ENCODE measurements at places on chromosomes 6 and 20.

- peak; percentile 14 for DNase-seq
Measured at GRCh38 chr6:165573671-165574070, 89.4 kb downstream of the PDE10A start.

DNA sequence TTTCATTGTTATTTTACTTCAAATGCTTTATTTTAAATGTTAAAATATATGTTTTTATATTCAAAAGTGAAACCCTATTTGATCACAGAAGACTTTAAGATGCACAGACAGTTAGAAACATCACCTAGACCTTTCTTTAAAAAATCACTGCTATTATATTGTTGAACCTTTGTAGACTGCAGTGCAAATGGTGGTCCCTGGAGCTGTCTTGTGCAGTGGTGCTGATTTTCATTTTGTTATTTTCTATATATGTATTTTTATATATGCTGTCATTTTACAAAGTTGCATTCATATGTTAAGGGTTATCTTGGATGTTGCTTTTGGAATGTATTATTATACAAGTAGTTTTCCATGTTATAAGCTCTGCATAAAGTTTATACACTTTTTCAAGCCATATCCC, 18.7 kb upstream of the HLA-B start:
- DNase-seq, result no peak

GRCh38 chr20:63397155-63397843, 36.1 kb upstream of the CHRNA4 start:
- no peak for DNase-seq

GRCh38 chr6:10307476-10307875, 107.4 kb downstream of the TFAP2A start:
- no peak for DNase-seq

DNA sequence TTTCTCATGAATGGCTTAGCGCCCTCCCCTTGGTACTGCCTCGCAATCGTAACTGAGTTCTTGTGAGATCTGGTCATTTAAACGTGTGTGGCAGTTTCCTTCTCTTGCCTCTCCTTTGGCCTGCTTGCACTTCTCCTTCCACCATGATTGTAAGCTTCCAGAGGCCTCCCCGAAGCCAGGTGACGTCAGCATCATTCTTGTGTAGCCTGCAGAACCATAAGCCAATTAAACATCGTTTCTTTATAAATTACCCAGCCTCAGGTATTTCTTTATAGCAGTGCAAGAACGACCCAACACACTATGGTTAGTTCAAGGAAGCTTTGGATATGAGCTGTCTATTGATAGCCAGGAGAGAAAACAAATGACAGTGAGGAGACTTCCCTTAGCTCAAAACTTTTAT, 29.5 kb upstream of the ADTRP start:
- DNase-seq, result no peak

DNA sequence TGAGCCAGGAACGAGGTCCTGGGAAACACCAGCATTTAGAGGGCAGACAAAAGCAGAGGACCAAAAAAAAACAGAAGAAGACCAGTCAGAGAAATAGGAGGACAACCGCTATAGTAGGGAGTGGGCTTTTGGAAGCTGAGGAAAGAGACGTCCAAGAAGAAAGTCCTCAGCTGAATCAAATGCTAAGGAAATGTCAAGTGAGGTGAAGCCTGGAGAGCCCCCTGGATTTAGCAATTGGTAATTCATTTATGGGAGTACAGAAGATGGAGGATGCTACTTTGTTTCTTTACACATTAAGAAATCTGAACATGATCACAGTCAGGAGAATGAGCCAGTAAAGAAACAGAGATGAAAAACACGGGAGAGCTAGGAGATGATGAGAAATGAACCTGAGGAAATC, 41.1 kb downstream of the LRP11 start:
- no peak for DNase-seq

DNA sequence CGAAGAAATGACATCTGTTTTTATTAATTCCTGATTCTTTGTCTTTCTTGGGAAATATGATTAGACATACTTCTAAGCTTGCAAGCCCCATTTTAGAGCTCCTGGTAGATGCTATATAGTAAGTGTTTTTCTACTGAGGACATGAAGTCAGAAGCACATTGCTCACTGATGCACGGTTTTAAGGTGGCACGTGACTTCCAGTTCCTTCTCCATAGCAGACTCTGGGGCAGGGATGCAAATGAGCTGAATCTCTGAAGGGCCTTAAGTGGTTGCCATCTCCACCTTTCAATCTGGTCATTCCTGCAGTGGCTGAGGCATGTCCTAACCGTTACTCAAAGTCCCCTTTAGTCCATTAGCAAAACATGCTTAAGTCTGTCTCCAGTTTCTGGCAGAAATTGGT, 421.2 kb upstream of the HTR1E start:
- no peak for DNase-seq

DNA sequence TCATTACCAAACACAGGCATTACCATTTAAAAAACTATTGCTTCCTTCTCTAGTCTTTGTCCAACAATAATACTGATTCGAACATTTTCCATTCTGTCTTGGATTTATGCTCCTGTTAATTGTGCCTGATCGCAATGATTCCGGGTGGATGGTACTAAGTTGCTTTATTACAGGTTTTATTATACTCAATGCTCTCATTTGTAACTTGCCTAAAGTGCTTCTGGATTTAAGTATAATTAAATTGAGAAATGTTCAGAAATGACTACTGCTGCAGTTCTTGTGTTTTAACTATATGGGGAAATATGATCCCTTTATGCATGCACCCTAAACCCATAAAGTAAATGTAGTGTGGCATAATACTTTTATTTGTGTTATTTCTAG, 7.2 kb downstream of the TFAP2A start:
- DNase-seq, result no peak

- DNase-seq, result no peak
Measured at GRCh38 chr6:156826290-156826955, 49.2 kb downstream of the ARID1B start.

DNA sequence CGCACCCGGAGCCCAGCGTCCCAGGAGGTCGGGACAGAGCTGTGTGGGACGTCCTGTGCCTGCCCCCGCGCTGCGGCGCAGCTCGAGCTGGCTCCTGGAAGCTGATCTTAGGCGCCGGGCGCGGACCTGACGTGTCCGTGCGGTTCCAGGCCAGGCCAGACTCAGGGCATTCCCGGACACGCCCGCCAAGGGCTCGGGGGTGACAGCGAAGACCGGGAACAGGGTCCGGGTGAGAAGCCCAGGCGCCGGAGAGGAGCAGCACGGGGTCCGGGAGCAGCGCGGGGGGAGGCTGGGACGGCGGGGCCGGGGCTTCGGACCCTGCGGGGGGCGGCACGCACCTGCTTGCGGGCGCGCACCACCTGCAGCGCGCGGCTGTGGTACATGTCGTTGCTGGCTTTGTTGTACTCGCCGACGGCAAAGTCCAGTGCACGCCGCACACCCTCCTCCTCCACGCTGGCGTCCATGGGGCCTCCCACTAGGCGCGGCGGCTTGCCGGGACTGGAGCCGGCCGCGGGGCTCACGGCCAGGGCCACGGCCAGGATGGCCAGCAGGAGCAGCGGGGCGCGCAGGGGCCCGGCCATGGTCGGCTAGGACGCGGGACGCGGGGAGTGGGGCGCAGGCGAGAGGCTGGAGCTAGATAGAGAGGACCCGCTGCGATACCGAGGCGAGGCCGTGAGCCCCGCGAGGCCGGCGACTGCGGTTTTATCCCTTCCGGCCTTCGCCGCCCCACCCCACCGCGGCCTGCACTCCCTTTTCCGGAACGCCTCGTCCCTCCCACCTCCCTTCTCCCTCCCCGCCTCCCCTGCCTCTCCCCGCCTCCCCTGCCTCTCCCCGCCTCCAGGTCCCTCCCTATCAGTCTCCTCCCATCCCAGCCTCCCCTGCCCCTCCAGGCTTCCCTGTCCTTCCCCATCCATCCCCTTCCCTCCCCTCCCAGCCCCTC, at the start of gene CST3:
Gene CST3, minus strand, starts transcription at position 674 of the 940 bp plus-strand sequence. Its CDS starts 93 bp downstream, at position 581.
- DNase-seq, result peak; percentile 89

DNA sequence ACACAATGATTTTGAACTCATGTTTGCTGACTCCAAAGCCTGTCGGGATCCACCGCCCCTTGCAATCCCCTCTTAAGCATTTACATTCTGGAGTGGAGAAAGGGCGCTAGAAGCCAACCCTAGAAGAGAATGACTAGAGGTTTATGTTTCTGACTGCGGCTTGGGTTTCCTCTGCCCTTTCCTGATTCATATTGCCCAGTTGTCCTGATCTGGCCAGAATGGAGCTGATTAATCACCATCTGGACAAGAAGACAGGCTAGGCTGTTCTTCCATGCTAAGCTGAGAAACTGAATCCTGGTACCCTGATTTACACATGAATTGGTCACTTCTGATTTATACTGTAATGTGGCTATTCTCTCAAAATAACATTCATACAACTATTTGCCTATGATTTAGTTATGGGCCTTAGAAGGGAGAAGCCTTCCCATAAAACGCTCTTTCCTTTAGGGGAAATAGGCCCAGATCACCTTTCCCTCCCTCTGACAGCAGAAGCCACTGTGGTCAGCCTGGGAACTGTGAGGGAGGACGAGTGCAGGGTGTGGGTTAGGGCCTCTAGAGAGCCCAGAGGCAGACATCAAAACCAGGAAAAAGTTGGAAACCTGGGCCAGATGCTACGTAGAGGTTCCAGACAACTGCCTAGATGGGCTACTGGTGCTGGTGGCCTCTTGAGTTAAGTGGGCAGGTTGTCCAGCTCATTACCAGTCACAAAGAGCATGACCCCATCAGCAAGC, 199.2 kb upstream of the PRDM1 start:
- no peak for DNase-seq

DNA sequence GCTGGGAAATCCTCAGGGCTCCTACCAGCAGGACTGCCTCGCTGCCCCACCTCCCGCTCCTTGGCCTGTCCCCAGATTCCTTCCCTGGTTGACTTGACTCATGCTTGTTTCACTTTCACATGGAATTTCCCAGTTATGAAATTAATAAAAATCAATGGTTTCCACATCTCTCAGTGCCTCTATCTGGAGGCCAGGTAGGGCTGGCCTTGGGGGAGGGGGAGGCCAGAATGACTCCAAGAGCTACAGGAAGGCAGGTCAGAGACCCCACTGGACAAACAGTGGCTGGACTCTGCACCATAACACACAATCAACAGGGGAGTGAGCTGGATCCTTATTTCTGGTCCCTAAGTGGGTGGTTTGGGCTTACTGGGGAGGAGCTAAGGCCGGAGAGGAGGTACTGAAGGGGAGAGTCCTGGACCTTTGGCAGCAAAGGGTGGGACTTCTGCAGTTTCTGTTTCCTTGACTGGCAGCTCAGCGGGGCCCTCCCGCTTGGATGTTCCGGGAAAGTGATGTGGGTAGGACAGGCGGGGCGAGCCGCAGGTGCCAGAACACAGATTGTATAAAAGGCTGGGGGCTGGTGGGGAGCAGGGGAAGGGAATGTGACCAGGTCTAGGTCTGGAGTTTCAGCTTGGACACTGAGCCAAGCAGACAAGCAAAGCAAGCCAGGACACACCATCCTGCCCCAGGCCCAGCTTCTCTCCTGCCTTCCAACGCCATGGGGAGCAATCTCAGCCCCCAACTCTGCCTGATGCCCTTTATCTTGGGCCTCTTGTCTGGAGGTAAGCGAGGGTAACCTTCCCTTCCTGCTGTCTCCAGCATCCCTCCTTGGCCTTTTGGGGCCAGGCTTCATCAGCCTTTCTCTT, at the start of gene CFB:
Gene CFB, plus strand, starts transcription at position 589 of the 863 bp plus-strand sequence. Its CDS starts 127 bp downstream, at position 716.
- peak; percentile 58 for DNase-seq

DNA sequence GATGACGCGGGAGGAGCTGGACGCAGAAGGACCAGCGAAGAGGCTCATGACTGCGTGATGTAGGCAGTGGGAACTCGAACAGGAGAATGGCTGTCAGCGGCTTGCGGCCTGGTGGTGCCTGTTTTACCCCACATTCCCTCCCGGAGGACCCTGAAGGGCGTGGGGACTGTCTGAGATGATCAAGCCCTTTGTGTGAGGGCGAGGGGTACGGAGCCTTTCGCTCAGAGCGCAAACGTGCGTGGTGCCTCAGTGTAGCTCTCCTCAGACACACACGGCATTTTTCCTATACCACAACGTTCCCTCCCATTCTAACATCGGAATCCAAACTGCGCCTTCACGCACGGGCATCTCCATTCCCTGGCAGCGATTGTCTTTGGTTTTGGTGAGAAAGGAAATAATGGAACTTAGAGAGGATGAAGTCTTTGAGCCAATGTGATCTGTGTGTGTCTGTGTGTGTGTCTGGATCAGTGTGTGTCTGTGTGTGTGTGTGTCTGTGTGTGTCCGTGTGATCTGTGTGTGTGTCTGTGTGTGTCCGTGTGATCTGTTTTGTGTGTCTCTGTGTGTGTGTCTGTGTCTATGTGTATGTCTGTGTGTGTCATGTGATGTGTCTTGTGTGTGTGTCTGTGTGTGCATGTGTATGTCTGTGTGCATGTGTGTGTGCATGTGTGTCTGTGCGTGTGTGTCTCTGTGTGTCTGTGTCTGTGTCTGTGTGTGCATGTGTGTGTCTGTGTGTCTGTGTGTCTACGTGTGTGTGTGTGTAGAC, 5.3 kb downstream of the PTK6 start:
- no peak for DNase-seq

DNA sequence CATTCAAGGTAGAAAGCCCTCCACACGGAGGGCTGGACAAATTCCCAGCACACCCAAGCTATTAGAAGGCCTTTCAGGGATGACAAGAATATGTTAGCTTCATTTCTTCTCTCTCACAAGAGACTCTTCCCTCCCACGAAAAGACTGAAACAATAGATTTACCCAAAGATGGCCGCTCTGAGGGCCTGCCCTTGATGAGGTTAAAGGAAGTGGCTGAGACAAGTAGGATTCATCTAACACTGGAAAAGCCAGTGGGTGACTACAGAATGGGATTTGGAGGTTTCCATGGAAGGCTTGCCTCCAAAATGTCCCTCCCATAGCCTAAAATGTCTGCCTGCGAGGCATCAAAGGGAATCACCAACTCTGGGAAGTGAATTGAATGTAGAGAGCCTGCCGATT, 277.6 kb downstream of the CLIC5 start:
- no peak for DNase-seq
